ENCODE measurements at places on chromosomes 5 and 9.

DNA sequence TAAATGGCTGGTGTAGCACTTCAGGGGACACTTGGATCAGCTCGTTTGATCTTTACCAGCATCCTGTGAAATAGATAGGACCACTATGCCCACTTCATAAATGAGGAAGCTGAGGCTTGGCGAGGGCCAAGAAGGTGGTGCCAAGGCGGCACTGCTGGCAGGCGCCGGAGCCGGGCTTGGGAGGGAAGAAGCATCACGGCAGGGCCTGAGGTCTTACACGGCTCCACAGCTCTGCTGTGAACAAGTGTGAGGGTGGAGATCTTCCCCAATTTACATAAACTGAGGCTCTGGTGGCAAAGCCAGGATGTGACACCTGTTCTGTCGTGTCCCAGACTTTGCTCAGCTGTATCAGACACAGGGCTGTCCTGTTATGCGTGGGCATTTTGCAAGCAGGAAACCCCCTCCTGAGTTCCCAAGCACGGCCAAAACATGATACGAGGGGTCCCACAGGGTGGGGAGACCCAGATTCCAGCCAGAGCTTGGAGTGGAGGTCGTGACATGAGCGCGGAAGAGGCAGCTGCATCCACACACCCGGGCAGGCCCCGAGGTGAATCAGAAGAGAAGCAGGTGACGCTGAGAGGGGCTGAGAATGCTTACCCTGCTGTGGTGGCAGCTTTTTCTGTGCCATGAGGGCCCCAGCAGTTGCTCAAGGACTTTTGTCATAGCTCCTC is 117.5 kb upstream of the BOD1 start:
- no peak for DNase-seq

DNA sequence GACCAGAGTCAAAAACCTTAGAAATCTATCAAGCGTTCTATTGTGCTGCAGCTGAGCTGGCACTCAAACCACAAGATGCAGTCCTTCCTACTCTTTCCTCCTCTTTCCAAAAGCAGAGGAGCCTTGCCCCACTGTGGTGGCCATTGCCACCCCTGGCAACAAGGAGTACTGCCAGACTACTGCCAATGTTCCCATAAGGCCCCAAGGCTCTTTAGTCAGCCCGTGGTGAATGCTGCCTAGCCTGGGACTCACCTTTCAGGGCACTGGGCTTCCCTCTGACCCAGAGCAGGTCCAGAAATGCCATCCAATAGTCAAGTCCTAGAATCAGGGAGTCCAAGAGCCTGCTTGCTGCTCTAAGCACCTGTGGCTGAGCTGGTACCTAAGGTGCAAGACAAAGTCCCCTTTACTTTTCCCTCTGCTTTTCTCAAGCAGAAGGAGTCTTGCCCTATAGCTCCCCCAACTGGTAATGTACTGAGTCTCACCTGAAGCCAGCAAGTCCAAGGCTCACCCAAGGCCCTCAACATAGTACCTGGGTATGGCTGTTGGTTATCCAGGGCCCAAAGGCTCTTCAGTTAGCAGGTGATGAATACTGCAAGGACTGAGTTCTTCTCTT is 219.4 kb downstream of the ATPSCKMT start:
- DNase-seq, result peak; percentile 16

DNA sequence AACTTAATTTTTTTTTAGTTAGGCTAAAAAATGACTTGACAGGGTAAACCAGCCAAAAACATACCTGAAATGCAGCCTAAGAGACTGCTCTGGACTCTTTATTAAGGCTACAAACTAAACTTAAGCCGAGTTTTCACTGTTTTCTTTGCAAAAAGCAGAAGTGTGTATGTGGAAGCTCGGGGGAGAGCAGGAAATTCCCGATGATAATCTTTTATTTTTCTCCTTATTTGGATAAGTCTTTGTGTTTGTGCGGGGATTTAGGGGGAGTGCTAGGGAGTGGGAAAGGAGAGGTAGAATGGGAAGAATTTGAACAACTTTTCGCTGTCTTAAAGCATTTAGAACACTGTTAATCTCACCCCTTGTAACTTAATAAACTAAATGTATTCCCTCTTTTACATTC is 30.7 kb upstream of the GPR21 start:
- DNase-seq, result peak; percentile 73

GRCh38 chr5:154351566-154351965 is 94.2 kb upstream of the SAP30L start:
- no peak for DNase-seq

DNA sequence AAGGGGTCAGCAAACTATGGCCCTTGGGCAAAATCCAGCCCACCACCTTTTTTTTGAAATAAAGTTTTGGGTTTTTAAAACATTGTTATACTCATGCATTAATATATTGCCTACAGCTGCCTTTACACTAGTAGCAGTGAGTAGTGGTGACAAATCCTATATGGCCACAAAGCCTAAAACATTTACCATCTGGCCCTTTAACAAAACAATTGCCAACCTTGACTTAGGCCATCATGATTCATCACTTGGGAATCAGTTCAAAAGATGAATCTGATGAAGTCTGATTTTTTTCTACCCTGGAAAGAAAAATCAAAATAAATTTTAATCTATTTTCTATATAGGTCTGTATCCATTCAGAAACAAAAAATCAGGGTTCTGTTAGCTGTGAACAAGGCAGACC is 484.9 kb downstream of the BNC2 start:
- DNase-seq, result peak; percentile 80

GRCh38 chr9:105330201-105330600 is 85.8 kb downstream of the SLC44A1 start:
- no peak for DNase-seq

DNA sequence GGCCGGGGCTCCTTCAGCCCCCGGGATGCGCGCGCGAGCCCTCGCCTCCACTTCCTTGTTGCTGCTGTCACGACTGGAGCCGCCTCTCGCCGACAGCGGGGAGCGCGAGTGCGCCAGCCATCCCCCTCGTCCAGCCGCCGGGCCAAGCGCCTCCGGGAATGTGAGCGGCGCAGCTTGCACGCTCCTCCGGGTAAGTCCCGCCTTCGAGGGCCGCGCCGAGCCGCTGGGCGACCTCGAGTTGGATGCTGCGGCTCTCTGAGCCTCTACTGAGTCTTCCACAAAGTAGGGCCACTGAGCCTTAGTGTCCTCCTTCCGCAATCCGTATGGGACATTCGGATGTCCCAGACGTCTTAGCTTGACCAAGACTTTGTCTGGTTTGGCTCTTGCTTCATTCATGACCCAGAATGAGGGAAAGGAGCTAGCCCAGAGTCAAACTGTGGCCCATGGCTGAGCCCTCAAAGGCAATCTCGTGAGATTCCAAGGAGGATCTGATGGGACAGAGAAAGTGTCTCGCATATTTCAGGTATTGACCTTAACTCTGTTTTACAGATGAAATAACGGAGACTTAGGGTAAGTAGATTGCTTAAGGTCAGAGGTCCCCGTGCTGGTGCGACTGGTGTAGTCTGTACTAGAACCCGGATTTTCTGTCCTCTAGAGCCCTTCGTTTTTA is 586 bp downstream of the HMGXB3 start:
- DNase-seq, result no peak

GRCh38 chr5:137710086-137710485 is 25.8 kb downstream of the KLHL3 start:
- peak; percentile 50 for DNase-seq

- peak; percentile 47 for DNase-seq
Measured at GRCh38 chr9:134333234-134333873, 7.1 kb downstream of the RXRA start.

GRCh38 chr5:31937226-31937625 is 236.9 kb downstream of the GOLPH3 start:
- DNase-seq, result no peak

DNA sequence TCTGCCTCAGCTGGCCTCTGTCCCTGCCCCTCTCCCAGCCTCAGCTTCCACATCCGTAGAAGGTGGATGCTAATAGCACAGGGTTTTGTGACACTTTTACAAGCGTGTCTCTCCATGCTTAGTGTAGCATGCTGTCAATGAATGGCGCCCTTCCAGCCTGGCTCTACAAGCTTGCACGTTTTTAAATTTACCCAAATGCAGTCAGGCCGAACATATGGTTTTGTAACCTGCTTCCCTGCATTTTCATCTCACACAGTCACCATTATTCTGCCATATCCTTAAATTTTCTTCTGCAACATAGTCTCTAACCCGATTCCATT is 28.8 kb downstream of the FAM163B start:
- DNase-seq, result no peak

GRCh38 chr5:139272471-139273321 is 20.8 kb upstream of the MATR3 start:
- DNase-seq, result peak; percentile 61

DNA sequence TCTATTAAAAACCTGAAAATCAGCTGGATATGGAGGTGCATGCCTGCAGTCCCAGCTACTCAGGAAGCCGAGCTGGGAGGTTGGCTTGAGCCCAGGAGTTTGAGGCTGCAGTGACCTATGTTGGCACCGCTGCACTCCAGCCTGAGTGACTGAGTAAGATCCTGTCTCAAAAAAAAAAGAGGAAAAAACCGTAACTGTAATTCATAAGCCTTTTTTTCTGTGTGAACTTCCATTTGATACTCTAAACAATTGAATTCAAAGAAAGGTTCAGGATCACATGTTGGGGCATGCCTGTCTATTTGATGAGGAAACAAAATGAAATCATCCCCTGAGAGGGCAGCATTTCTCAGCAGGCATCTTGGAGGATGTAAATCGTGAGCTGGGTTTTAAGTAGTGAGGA is 38.8 kb downstream of the ITGA2 start:
- DNase-seq, result peak; percentile 60

GRCh38 chr9:130445268-130445983 is 665 bp downstream of the ASS1 start:
- peak; percentile 17 for DNase-seq

GRCh38 chr5:127133071-127133470 is 59.8 kb upstream of the C5orf63 start:
- DNase-seq, result no peak

DNA sequence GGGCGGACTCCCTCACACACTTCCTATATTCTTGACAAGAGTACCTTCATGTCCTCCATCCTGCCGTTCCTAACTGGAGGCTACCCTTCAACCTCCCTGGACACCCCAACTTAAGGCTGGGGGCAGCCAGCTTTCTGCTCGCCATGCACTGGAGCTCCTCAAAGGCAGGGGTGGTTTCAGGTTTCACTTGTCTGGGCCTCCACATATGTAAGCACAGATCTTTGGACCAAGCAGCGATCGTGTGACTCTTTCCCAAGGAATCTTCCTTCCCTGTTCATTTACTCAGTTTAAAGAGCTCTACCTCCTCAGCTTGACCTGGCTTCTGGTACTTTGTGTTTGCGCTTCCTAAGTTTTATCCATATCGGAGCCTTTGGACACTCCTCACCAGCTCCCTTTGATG is 34.2 kb upstream of the TRPC7 start:
- DNase-seq, result no peak

DNA sequence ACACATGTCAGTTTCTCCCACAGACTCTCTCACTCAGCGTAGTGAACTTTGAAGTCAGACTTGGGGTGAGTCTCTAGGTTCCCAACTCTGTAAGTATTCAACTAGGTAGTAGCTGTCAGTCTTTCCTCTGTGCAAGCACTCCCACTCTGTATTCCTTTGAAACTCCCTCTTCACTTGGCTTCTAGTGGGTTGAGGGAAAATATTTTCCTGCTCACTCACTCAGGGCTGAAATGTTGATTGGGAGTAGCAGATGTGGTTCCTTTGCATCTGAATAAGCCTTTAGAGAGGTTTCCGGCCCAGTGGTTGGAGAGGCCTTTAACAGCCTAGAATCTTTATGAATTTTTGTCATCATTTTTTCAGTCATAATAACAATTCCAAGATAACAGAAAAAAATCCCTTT is 18.1 kb upstream of the ARRDC3 start:
- DNase-seq, result peak; percentile 56

- DNase-seq, result no peak
Measured at GRCh38 chr5:77310494-77311213, 100.2 kb downstream of the PDE8B start.

GRCh38 chr5:122500245-122501088 is 188.4 kb downstream of the SNCAIP start:
- peak; percentile 65 for DNase-seq

GRCh38 chr5:63674881-63675280 is 287.4 kb downstream of the HTR1A start:
- DNase-seq, result no peak

- no peak for DNase-seq
Measured at GRCh38 chr9:33175649-33176325, 8.7 kb upstream of the B4GALT1 start.

DNA sequence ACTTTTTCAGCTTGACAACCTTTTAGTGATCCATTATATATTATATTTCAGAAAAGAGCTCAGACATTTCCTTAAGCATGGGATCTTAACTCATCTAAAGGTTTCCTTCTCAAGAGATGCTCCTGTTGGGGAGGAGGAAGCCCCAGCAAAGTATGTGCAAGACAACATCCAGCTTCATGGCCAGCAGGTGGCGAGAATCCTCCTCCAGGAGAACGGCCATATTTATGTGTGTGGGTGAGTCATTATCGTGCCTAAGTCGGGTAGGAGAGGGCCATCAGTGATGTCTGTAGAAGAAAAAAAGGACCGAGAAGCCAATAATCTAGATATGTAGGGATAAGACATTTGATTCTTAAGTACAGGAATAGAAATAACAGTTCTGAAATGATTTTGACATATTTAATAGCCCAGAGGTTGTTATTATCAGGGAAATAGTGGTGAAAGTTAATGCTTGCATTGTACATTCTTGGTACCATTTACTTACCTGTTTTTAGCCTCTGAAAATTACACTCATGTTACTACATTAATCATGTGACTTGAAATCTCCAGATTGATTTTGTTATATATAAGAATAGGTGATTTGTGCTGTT is 28.2 kb downstream of the MTRR start:
- DNase-seq, result peak; percentile 22

GRCh38 chr9:27712806-27713205 is 139.5 kb upstream of the C9orf72 start:
- no peak for DNase-seq

DNA sequence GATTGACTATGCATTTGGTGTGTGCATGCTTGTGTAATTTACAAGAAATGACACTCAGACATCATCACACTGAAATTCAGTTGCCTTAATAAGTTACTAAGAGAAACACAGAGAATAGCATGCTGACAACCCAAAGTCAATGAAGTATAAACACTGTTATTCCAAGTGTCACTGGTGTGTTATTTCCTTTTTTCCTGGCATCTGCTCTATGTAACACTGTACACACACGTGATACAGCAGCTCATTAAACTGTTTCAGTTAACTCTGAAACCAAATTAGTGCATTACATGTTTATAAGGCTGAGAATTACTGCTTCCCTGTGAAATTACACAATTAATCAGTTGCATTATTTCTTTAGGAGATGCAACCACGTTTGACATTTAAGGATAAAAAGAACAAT is 252.7 kb downstream of the EFNA5 start:
- DNase-seq, result no peak

DNA sequence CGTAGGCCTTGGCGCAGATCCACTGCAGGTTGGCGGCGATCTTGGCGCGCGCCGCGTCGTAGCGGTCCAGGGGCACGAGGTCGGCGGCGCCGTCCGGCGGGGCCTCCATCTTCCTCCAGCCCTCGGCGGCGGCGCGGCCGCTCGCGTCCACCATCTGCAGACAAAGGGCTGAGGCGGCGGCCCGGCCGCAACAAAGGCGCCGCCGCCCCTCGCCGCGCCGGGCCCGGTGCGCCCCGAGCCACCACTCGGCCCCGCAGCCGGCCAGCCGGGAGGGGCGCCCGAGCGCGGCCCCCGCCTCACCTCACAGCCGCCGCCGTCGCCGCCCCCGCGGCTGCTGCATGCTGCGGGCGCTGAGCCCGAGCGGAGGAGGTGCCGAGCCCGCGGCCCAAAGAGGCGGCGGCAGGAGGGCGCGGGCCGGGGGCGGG is 328 bp downstream of the CAMSAP1 start:
- DNase-seq, result peak; percentile 19

Data from fibroblast of skin of right quadriceps (primary cell).